Pancreas (tissue), 10 donors: ENCODE measurements at places on chromosomes 4 and X. TPM values are rescaled to one million over a fixed set of nuclear protein-coding genes. Genes with fewer than 3 reads are reported as not detected.

DNA sequence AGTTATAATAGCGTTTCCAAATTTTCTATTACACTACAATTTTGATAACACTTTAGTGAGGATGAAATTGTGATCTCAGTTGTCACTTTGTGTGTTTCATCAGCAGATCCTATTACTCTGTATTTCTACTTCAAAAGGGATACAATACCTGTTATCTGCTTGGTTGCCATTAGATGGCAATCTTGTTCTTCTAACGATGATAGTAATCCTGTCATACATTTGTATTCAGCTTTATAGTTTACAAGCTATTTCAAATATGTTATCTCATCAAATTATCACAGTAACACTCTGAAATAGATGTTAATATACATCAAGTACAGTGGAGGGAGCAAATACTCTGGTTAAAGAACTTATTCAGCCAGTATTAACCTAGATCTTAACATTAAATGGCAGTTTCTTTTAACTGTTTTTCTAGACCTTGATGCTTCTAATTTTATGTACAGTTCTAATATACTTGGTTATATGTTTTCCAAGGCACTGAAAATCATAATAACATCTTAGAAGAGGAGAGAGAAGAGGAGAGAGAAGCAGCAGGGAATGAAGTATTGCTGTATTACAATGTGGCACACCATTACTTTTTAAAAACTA is 292.0 kb downstream of the CCSER1 start:
- no peaks in the 10 kb centered on the region for H3K4me1 ChIP-seq
- no peak overlapping the region for H3K27ac ChIP-seq
- no peaks in the 10 kb centered on the region for H3K36me3 ChIP-seq
- no peak for DNase-seq
- H3K27me3 ChIP-seq: no peaks in the 10 kb centered on the region

GRCh38 chr4:1317177-1318045 is 27.7 kb downstream of the MAEA start:
- no peak for DNase-seq
- no peaks in the 10 kb centered on the region for H3K27me3 ChIP-seq
- no peaks in the 10 kb centered on the region for H3K4me1 ChIP-seq

DNA sequence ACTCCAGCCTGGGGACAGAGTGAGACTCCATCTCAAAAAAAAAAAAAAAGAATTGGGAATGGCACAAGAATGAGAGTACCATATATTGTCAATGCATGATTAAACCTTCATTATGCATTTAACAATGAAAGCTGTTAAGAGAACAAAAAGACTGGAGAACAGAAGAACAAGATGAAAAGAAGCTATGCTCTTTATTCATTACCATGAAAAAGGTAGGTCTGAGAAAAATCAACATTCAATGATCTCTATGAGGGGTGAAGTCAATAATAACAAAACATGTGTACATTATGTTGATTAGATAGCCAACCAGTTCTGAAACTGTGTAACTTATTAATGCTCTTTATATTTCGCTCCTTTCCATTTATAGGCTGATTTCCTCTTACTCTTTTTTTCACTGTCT is 100.9 kb downstream of the BRWD3 start:
- H3K27me3 ChIP-seq: no peaks in the 10 kb centered on the region
- no peaks in the 10 kb centered on the region for H3K36me3 ChIP-seq
- H3K4me3 ChIP-seq: no peak overlapping the region
- no peak for DNase-seq
- H3K27ac ChIP-seq: no peak overlapping the region

GRCh38 chrX:119605464-119606279 is 552 bp downstream of the NKRF start:
- H3K36me3 ChIP-seq: no peaks in the 10 kb centered on the region
- no peaks in the 10 kb centered on the region for H3K27me3 ChIP-seq
- no peaks in the 10 kb centered on the region for H3K4me1 ChIP-seq
- peak; percentile 13 for DNase-seq
- H3K27ac ChIP-seq: peak overlapping the region; percentile 28
- H3K4me3 ChIP-seq: peak overlapping the region; percentile 31

DNA sequence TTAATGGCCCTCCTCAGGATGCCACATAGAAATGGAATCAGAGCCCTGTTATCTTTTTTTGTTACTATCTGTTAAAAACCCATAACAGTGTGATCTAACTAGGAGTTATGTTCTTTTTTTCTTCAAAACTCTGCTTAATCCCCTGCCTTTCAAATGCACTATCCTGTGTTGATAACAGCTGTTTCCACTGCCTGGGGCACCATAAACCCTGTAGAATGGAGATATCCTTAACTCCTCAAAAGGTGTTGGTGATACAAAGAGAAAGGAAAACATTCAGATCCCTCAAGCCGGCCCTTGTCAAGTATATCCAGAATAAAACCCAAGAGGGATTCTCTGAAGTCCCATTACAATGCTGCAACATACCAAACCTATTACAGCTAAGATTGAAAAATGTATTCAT is 108.6 kb downstream of the ACTRT1 start:
- no peak overlapping the region for H3K27ac ChIP-seq
- H3K4me1 ChIP-seq: no peaks in the 10 kb centered on the region
- H3K36me3 ChIP-seq: no peaks in the 10 kb centered on the region
- no peak overlapping the region for H3K4me3 ChIP-seq
- H3K27me3 ChIP-seq: no peaks in the 10 kb centered on the region
- no peak for DNase-seq

- H3K27me3 ChIP-seq: no peaks in the 10 kb centered on the region
- no peak overlapping the region for H3K27ac ChIP-seq
- no peaks in the 10 kb centered on the region for H3K36me3 ChIP-seq
Observed at GRCh38 chr4:86641516-86642090, 47.5 kb downstream of the PTPN13 start.

DNA sequence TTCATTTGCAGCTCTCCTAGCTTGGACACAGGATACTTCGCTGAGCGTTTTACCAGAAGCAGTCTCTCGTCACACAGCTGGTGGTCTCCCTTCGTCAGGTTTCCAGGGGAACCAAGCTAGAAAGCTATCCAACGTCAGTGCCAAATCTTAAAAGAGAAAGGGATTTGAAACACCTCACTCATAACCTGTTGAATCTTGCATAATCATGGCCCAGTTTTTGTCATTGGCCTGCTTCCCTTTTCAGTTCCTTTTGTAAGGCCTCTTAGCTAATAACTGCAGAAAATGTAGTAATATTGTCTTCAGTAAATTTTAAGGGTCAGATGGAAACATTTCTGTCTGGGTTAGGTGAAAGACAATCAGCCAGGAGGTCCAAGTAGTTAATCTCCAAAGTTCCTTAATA is 22.0 kb downstream of the RAB39B start:
- no peaks in the 10 kb centered on the region for H3K27me3 ChIP-seq
- H3K4me3 ChIP-seq: no peak overlapping the region
- DNase-seq: no peak
- H3K36me3 ChIP-seq: no peaks in the 10 kb centered on the region
- no peak overlapping the region for H3K27ac ChIP-seq

Gene UNC5C
- polyA plus RNA-seq: 0.35 TPM

- no peak overlapping the region for H3K27ac ChIP-seq
- H3K36me3 ChIP-seq: no peaks in the 10 kb centered on the region
- no peaks in the 10 kb centered on the region for H3K27me3 ChIP-seq
- DNase-seq: no peak
- H3K4me1 ChIP-seq: no peaks in the 10 kb centered on the region
Observed at GRCh38 chr4:65482410-65482809, 187.9 kb downstream of the EPHA5 start.

DNA sequence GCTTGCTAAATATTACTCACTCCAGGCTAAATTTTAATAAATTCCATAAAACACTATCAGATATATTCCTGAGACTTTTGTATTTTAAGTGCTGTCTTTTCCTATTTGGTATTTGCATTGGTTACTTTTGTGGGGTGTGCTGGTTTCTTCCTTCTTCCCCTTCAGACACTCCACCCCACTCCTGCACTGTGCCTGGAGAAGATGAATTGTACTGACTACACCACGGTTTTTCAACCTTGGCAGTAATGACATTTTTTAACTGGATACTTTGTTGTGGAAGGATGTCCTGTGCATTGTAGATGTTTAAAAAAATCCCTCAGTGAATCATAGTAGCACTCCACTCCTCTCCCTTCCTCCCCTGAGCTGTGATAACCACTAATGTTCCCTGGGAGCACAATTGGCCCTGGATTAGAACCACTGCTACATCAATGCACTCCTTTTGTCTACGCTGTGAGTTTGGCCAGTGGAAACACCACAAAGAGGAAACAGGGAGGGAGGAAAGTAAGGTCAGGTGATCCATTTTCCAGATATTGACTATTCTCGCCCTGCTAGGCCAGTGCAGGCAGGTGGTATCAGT is 36.3 kb downstream of the SNCA start:
- no peak overlapping the region for H3K4me3 ChIP-seq
- H3K27me3 ChIP-seq: no peaks in the 10 kb centered on the region
- no peak for DNase-seq
- no peaks in the 10 kb centered on the region for H3K4me1 ChIP-seq

GRCh38 chr4:122665161-122665929 is 44.5 kb upstream of the IL21 start:
- H3K27ac ChIP-seq: no peak overlapping the region
- no peaks in the 10 kb centered on the region for H3K36me3 ChIP-seq
- no peak for DNase-seq
- H3K27me3 ChIP-seq: no peaks in the 10 kb centered on the region

DNA sequence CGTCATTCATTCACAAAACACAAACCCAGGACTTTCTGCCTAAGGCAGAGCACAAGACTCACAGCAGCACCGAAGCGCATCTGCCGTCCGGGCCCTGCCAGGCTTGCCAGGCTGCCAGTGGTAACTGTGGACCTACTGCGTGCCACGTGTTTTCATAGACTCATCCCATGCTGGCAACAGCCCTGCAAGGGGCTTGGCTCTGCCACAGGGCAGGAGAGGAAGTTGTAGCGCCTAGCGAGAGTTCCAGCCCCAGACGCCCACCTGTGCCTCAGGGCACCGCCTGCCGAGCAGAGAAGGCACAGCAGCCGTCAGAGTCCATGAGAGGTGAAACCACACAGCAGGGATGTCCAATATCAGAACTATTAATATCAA is 18.9 kb upstream of the MRFAP1 start:
- H3K36me3 ChIP-seq: peaks cover 6% of the 10 kb centered on the region
- H3K4me1 ChIP-seq: no peaks in the 10 kb centered on the region
- H3K4me3 ChIP-seq: no peak overlapping the region
- no peaks in the 10 kb centered on the region for H3K27me3 ChIP-seq
- DNase-seq: peak; percentile 41
- H3K27ac ChIP-seq: no peak overlapping the region

DNA sequence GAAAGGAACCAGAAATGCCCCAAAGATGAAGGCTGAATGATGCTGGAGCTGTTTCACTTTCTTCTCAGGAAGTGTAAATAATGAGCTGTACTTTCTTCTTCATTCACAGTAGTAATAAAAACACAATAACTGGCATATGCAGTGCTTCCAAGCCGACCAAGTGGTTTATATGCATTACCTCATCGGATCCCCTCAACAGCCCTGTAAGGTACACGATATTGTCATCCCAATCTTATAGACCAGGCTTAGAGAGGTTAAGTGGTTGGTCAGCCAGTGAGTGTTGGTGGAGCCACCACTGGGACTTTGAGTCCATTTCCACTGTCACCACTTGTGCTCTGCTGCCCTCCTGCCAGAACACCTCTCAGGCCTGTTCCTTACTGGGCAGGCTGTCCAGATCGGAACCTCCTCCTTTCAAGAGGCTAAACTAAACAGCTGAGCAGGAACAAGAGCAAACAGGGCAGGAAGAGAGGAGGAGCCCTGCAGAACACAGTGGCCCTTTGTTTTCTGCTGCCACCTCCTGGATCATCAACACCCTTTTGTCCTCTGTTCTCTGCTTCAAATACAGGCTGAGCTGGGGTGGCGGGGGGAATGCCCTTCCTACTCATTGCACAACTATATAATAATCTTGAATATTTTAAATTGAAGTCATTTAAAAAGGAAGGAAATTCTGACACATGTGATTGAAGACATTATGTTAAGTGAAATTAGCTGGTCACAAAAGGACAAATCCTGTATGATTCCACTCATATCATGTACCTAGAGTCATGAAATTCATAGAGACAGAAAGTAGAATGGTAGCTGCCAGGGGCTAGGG is 112.5 kb upstream of the ATP6AP2 start:
- H3K27ac ChIP-seq: no peak overlapping the region
- DNase-seq: no peak
- no peaks in the 10 kb centered on the region for H3K36me3 ChIP-seq
- no peaks in the 10 kb centered on the region for H3K27me3 ChIP-seq

DNA sequence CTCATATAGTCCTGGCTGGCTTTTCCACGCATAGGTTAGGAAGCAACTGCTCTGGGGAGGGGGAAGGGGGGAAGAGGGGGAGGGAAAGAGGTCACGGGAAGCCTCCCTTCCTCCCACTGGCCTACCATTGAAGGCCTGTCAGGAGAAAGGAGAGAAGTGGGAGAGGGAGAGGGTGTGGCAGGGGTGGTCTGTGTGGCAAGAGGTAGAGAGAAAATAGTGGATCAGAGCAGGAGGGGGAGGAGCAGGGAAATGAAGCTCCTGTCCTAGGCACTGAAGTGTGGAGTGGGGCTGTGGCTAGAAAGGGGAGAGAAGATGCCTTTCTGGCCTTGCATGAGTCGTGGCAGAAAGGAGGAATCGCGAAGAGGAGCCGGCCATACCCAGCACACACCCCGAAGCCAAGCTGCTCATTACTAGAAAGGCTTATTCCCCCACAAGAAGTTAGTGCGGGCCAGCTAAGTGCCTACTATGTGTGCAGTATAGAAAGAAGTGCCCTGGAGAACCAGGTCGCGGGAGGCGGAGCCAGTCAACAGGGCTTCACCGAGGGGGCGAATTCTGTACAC is 1.1 kb upstream of the TMEM164 start:
- no peak for DNase-seq
- H3K4me3 ChIP-seq: no peak overlapping the region
- peaks cover 4% of the 10 kb centered on the region for H3K27me3 ChIP-seq
- no peaks in the 10 kb centered on the region for H3K4me1 ChIP-seq

Gene UGDH
- 8.7 TPM for polyA plus RNA-seq

DNA sequence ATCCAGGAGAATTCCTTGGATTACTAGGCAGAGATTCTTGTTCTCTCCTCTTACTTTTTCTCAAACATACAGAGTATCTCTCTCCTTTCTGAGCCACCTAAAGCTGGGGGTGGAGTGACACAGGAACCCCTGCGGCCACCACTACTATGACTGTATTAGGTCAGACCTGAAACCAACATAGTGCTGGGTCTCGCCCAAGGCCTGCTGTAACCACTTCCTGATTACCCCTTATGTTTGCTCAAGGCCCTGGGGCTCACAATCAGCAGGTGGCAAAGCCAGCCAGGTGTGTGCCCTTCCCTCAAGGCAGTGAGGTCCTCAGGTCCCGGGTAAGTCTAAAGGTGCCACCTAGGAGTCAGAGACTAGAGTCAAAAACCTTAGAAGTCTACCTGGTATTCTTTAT is 166.4 kb downstream of the PARM1 start:
- no peaks in the 10 kb centered on the region for H3K27me3 ChIP-seq
- DNase-seq: no peak
- no peaks in the 10 kb centered on the region for H3K4me1 ChIP-seq
- no peak overlapping the region for H3K27ac ChIP-seq

- no peak for DNase-seq
- no peak overlapping the region for H3K27ac ChIP-seq
- no peaks in the 10 kb centered on the region for H3K4me1 ChIP-seq
- H3K27me3 ChIP-seq: no peaks in the 10 kb centered on the region
- no peaks in the 10 kb centered on the region for H3K36me3 ChIP-seq
Observed at GRCh38 chr4:26311633-26312032, 9.2 kb upstream of the RBPJ start.
